Natural killer cell (primary cell): ENCODE measurements at places on chromosomes 4 and X. TPM values are rescaled to one million over a fixed set of nuclear protein-coding genes. Genes with fewer than 3 reads are reported as not detected.

- no peaks in the 10 kb centered on the region for H3K27me3 ChIP-seq
- no peak for DNase-seq
- H3K27ac ChIP-seq = no peak overlapping the region
- no peak overlapping the region for H3K4me3 ChIP-seq
Measured at GRCh38 chr4:183755596-183755995, 96.5 kb downstream of the TRAPPC11 start.

DNA sequence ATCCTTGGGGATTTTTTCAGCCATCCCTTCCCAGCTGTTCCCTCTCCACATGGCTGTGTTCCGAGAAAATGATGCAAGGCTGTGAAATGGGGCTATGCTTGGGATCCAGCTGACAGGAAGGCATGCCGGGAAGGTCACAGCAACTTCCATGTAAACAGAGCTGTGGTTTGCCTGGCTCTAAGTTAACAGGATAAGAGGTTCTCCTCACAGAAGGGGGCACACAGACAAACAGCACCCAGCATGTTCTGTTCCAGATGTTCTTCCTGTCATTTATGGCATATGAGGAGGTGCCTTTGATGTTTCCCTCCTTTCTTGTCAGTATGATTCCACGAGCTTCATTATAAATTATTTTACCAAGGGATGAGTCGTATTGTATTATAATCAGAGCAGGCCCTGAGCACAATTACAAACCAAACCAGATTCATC, 220.7 kb downstream of the ANTXR2 start:
- H3K4me1 ChIP-seq = no peaks in the 10 kb centered on the region
- no peaks in the 10 kb centered on the region for H3K36me3 ChIP-seq
- no peak for DNase-seq
- no peak overlapping the region for H3K27ac ChIP-seq
- H3K4me3 ChIP-seq = no peak overlapping the region

DNA sequence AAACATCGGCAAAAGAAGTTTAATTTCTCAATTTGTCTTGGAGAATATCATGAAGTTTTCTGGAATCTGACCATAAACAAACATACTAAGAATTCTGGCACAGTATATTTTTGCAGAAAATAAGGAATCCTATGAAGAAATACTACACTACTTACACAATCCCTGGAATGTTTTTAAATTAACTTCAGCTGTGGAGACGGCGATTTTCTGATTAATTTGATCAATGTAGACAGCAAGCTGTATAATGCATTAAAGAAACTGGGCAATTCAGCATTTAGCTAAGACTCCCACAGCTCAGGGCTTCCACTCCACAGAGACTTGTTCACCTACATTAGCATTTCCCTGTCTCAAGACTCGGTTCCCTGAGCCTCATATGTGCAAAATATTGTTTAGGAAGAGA, 12.2 kb downstream of the EGFL6 start:
- H3K4me3 ChIP-seq = no peak overlapping the region
- H3K27me3 ChIP-seq = no peaks in the 10 kb centered on the region
- no peak for DNase-seq
- H3K4me1 ChIP-seq = no peaks in the 10 kb centered on the region

DNA sequence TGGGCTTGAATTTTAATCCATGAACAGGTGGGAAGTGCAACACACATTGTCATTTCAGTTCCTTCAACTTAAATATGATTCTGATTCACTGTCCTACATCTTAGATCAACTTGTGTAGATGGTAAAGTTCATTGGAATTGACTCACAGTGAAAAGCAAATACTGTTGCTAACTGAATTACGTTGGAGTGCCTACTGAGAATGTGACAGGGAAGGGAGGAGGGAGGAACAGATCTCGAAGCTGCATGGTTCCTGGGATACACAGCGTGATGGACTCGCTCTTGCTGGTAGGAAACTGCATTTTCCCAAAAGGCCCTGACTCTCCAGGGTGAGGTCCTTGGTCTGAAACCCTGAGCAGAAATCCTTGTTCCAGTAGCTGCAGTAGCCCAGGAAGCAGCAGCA, 284.2 kb downstream of the USP46 start:
- DNase-seq = no peak
- no peak overlapping the region for H3K27ac ChIP-seq
- H3K36me3 ChIP-seq = no peaks in the 10 kb centered on the region
- no peak overlapping the region for H3K4me3 ChIP-seq
- no peaks in the 10 kb centered on the region for H3K27me3 ChIP-seq

DNA sequence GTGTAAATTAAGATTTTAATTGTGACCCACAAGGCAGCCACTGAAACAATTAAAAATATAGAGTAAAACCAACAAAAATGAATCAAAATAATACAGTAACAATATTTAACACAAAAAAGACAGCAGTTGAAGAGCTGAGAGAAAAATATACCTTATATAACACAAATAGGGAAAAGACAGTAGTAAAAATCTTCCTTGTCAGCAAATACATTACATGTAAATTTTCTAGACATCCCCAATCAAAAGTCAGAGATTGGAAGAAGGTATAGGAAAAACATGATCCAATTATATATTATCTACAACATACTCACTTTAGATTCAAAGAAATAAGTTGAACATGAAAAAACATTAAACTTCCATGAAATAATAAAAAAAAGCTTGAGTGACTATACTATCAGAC, 330.8 kb downstream of the UBE2NL start:
- DNase-seq = no peak
- no peaks in the 10 kb centered on the region for H3K4me1 ChIP-seq
- no peaks in the 10 kb centered on the region for H3K36me3 ChIP-seq
- H3K27me3 ChIP-seq = no peaks in the 10 kb centered on the region

GRCh38 chr4:141350122-141350905, 129.6 kb downstream of the ZNF330 start:
- H3K4me3 ChIP-seq = no peak overlapping the region
- H3K36me3 ChIP-seq = no peaks in the 10 kb centered on the region
- H3K27me3 ChIP-seq = no peaks in the 10 kb centered on the region
- H3K27ac ChIP-seq = no peak overlapping the region
- no peak for DNase-seq

- no peak overlapping the region for H3K4me3 ChIP-seq
- H3K36me3 ChIP-seq = no peaks in the 10 kb centered on the region
- DNase-seq = no peak
- H3K27ac ChIP-seq = no peak overlapping the region
- no peaks in the 10 kb centered on the region for H3K27me3 ChIP-seq
- H3K4me1 ChIP-seq = no peaks in the 10 kb centered on the region
Measured at GRCh38 chrX:18757956-18758932, 50.8 kb downstream of the PPEF1 start.

GRCh38 chrX:132483488-132483887, 5.3 kb downstream of the MBNL3 start:
- peaks cover 21% of the 10 kb centered on the region for H3K4me1 ChIP-seq
- no peaks in the 10 kb centered on the region for H3K36me3 ChIP-seq
- H3K27ac ChIP-seq = no peak overlapping the region
- no peak overlapping the region for H3K4me3 ChIP-seq
- DNase-seq = no peak

DNA sequence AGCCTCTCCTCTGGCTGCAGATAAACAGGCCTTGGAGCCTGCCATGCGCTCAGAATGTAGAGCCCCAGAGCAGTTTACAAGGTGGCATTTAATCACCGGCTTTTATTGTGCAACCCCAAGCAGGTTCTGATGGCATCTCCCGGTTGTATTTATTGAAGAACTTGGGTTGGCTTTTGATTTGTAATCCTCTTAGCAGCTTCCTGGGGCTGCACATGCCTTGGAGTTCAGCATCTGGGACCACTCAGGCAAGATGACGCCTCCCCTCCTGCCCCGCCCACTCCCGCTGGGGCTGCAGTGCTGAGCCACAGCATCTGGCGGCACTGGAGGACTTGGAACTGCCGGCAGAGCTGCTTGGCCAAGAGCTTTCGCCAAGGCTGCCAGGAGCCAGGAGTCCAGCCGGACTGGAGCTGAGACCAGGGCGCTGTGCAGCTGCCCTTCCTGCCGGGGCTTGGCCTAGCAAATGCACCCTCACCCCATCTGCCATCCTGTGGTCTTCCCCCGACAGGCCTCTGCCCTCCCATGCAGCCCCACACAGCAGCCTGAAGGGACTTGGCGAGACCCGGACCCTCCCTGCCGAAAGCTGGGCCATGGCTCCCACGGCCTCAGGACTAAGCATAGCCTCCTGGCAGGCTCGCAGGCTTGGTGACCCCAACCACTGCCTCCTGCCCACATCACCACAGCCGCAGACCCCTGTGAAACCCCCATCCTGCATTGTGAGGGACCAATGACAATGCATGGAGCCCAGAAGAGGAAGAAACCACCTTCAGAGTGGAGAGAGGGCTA, 5.4 kb downstream of the HTRA3 start:
- no peak overlapping the region for H3K27ac ChIP-seq
- DNase-seq = no peak
- no peak overlapping the region for H3K4me3 ChIP-seq
- H3K36me3 ChIP-seq = no peaks in the 10 kb centered on the region

The TLR3 gene
- 9.5 TPM for total RNA-seq

The CYSLTR1 gene
- 12.4 TPM for total RNA-seq

The UGT8 gene
- 0.25 TPM for total RNA-seq

The POU3F4 gene
- total RNA-seq = not detected

The MAGEB3 gene
- total RNA-seq = not detected
